Right kidney (tissue), 9 donors: ENCODE measurements at places on chromosomes 11 and 22.

GRCh38 chr11:60367009-60367408 lies 11.3 kb upstream of the MS4A7 start:
- no peak for DNase-seq

DNA sequence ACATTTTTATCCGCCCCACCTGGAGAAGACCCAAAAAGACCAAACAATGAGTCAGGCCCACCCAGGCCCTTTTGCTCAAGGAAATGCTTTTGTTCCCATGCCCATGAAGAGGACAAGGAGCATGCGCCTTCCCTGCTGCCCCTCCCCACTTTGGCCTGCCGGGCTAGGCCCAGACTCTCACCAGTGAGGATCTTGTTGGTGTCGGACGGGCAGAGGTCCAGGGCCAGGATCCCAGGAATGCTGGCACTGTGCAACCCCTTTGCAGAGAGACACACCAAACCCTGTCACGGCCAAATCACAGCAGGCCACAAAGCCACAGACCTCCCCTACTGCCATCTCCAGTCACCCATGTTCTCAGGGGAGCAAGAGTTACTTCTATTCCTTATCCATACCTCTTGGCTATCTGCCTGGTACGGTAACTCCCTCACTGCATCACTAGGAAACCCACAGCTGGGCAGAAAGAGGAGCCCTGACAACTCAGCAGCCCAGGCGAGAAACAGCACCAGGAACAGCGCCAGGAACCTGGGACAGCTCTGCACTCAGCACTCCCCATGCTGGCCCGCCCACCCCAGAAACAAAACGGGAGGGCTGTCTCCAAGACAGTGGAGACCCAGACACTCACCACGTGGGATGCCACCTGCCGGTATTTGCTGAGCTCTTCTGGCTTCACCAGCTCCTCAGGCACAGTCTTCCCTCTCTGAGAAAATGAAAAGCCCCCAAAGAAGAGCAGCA lies 5.5 kb downstream of the PRPF19 start:
- no peak for DNase-seq

- no peak for DNase-seq
Observed at GRCh38 chr22:43044290-43044712, 29.4 kb upstream of the PACSIN2 start.

DNA sequence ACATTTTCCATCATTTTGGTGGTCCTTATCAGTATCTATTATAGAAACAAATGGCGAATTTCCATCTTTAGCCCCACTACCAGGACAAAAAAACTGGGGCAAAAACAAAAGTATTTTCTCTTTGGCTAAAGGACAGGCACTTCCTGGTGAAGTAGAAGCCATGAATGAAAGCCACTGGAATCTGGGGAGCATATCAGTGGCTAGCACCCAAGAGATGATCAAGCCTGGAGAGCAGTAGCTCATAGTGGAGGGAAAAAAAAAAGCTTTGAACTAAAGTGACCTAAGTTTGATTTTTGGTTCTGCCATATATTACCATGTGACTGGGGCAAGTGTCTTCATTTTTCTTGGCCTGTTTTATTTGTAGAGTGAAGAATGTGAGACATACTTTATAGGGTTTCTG lies 272.3 kb downstream of the GUCY1A2 start:
- no peak for DNase-seq

DNA sequence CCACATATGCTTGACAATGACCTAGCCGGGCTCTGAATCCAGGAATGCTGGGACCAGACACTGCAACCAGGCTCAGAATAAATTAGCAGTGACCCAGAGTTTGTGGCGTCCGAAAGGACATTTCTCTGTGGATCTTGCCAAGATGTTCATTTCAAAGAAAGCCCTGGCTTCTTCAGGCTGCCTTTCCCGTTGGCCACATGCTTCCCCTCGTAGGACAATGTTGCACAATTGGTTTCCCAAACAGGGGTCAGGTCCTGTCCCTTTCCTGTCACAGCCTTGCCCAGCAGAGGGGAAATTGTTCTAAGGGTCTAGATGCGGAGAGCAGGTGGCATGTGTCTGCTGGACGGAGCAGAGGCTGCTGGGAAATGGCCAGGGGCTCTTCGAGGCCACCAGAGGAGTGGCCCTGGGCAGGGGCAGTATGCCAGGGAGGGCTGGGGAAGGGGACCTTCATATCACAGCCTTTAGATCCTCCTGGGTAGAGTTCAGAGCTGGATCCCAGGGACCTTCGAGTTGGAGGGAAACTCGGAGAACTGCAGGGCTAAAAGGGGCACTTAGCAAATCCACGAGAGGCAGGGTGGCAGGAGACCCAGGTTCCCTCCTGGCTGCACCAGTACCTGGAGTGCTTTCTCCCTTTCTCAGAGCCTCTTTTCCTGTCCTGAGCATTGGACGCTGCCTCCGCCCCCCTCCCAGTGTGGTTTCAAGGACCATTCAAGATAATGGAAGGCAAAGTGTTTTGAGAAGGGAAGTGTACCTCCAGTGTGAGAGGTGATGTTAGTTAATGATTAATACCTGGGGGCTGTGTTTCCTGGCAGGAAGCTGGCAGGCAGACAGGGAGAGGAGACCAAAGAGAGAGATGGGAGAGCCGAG lies 42.3 kb downstream of the C11orf96 start:
- peak; percentile 36 for DNase-seq

DNA sequence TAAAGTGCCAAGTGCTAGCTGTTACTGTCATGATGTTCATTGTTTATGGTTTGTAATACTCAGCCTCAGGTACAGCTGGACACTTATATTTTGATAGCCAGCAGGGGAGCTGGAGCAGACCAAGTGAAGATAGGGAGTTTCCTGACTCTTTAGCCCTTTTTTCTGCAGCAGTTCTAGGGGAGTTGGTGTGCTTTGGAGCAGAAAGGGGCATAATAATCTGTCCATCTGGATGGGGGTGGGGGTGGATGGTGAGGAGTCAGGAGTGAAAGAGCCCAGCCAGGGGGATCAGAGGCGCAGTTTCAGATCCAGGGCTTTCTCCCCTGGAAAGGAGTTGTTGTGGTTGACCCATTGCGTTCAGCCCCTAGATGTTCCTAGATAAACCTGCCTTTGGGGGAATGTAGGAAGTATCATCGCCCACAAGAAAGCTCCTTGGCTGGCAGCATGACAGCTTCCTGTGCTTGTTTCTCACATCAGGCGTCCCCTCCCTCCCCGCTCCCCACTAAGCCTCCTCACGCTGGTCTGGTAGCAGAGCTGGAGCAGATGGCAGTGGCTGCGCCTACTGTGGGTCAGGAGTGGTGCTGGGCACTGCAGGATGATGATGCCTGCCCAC lies 41.9 kb downstream of the MED15 start:
- DNase-seq: peak; percentile 46

DNA sequence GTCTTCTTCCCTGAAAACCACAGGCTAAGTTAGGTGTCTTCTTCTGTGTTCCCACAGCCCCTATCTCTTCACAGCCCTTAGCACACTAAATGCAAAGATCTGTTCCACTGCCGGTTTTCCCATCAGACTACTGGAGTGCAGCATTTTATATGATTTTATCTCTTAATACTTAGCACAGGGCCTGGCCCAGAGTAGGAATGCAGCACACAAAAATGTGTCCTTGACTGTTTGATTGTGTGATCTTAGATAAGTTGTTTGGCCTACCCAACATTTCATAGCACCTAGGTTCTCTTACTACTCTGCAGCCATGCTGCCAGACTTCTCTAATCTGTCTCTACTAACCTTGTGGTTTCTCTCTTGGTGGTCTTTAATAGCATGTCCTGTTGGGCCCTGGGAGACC lies 54.1 kb upstream of the RRM1 start:
- DNase-seq: no peak

DNA sequence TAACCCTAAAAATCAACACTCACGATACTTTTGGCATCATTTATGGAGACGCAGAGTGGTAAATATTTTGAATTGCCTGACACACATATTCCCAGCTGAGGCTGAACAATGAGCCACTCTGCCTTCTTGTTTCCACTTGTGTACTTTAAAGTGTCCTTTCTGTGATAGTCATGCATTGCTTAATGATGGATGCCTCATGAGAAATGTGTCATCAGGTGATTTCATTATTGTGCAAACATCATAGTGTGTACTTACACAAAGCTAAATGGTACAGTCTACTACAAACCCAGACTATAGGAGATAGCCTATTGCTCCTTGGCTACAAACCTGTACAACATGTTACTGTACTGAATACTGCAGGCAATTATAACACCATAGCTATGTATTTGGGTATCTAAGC lies 44.2 kb downstream of the MRE11 start:
- no peak for DNase-seq

- DNase-seq: no peak
Observed at GRCh38 chr11:92852946-92853345, 116.5 kb upstream of the MTNR1B start.

GRCh38 chr11:124779568-124779967 lies 17.5 kb upstream of the ESAM start:
- DNase-seq: no peak

GRCh38 chr11:93123351-93123898 lies 74.4 kb downstream of the SLC36A4 start:
- no peak for DNase-seq

GRCh38 chr22:37233751-37234631 lies 10.1 kb downstream of the RAC2 start:
- DNase-seq: no peak

DNA sequence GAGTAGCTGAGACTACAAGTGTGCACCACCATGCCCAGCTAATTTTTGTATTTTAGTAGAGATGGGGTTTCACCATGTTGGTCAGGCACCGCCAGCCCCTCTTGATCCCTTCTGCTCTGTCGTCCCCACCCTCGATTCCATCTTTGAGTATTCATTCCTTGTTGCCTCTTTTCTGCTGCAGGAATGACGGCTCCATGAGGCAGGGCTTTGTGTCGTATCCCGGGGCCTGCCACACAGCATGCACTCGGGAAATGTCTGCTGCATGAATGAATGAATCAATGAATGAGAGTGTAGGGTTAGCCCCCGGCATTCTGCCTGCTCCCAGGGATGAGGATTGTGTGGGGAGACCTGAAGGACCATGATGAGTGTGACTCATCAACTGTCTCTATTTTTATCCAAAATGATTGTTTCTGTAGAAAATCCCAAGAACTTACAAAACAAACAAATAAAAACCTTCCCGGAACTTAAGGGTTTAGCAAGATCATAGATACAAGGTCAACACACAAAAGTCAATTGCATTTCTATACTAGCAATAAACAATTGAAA lies 54.6 kb upstream of the SLC22A12 start:
- DNase-seq: no peak

- no peak for DNase-seq
Observed at GRCh38 chr11:132312161-132312560, 941.7 kb downstream of the NTM start.

GRCh38 chr11:14212986-14213385 lies 146.0 kb downstream of the RRAS2 start:
- DNase-seq: no peak

GRCh38 chr11:122248131-122248530 lies 132.1 kb upstream of the BLID start:
- no peak for DNase-seq

- DNase-seq: no peak
Observed at GRCh38 chr22:26017932-26018331, 151.3 kb upstream of the SEZ6L start.

GRCh38 chr11:48169717-48170116 lies 46.9 kb upstream of the OR4B1 start:
- DNase-seq: peak; percentile 30

- DNase-seq: no peak
Observed at GRCh38 chr11:33320016-33320813, 63.0 kb downstream of the HIPK3 start.

DNA sequence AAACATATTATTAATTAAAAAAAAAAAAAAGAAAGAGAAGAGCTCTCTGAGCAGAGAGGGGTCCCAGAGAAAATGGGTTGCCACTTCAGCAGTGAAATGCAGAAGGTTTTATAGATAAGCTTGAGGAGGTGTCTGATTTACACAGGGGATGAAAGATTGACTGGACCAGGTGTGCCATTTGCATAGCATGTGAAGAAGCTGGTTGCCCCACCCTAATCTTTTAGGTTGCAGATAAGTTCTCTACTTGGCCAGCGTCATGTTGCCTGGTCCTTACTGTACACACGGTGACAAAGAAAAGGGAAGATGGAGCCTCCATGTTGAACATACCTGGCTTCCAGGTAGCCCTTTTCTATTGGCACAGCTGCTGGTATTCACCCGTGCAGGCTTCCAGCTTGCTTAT lies 41.4 kb downstream of the MS4A2 start:
- no peak for DNase-seq

GRCh38 chr11:97963528-97964331 lies 1057.0 kb upstream of the CNTN5 start:
- DNase-seq: no peak

DNA sequence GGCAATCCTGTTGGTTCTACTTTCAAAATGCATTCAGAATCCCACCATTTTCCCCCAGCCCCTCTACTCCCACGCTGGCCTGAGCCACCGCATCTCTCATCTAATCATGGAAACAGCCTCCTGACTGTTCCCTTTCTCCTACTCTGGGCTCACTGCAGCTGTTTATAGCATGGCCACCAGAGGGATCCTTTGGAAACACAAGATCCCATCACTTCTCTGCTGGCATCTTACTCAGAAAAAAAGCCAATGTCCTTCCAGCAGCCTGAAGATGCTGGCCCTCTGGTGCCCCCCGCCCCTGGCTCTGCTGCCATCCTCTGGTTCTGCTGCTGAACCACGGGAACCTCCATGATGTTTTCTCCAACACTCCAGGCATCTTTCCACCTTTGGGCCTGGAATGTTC lies 11.1 kb downstream of the MS4A8 start:
- no peak for DNase-seq

DNA sequence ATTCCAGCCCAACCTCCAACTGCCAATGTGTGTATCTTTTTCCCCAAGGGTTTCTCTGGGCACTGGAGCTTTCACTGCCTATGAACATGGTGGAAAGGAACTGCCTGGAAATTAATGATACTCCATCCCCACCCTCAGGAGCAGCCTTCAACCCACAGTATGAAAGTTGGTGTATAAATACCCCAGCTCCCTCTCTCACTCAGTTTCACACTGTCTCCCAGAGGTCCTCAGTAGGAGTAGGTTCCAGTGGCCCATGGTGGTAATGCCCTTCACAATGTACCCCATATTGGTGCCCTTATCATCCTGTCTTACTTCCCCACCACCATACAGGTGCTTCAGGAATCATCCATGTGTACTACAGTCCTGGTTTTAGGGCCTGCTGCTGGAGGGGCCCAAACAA lies 462.6 kb downstream of the MIAT start:
- DNase-seq: no peak

DNA sequence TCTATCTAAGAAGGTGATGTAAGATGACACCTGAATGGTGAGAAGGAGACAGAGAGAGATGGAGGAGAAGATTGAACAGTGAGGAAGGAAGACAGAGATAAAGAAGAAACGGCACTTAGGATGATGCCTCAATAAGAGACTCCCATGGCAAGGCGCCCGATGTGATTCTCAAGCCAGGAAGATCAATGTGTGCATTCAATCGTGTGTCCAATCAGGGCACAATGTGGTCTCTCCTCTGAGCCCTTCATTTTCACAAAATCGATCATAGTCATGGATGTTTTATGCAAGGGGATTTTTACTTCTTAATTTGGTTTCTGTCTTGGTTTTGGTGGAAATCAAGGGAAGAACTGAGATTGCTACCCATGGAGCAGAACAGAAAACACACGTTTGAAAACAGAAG lies 19.9 kb upstream of the TMPRSS13 start:
- no peak for DNase-seq

GRCh38 chr22:47433627-47434026 lies 671.2 kb downstream of the TBC1D22A start:
- no peak for DNase-seq
